Hippocampal formation (tissue), 2 donors: ENCODE measurements at places on chromosomes 5 and 9.

GRCh38 chr5:40033411-40033810 lies 608.6 kb upstream of the DAB2 start:
- DNase-seq: no peak

DNA sequence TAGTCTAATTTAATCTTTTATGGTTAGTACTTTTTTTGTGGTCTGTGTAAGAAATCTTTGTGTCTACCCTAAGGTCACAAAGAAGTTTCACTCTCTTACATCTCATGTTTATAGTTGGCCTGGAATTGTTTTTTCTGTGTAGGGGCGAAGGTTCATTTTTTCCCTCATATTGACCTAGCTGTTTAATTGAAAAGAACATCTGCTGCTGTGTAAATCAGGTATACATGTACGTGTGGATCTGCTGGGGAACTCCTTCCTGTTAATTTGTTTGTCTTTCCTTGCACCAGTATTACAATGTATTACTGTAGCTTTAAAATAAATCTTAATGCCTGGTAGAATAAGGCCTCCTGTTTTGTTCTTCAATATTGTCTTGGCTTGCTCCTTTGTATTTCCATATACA lies 37.8 kb downstream of the EXOSC2 start:
- no peak for DNase-seq

DNA sequence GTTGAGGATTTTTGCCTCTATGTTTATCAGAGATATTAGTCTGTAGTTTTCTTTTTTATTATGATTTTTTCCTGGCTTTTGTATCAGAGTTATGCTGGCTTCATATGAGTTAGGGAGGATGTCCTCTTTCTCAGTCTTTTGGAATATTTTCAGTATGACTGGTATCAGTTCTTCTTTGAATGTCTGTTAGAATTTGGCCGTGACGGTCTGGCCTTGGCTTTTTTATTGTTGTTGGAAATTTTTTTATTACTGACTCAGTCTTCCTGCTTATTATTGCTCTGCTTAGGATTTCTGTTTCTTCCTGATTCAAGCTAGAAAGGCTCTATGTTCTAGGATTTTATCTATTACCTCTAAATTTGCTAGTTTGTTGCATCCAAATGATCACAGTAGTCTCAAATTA lies 421.9 kb downstream of the CDH10 start:
- no peak for DNase-seq

DNA sequence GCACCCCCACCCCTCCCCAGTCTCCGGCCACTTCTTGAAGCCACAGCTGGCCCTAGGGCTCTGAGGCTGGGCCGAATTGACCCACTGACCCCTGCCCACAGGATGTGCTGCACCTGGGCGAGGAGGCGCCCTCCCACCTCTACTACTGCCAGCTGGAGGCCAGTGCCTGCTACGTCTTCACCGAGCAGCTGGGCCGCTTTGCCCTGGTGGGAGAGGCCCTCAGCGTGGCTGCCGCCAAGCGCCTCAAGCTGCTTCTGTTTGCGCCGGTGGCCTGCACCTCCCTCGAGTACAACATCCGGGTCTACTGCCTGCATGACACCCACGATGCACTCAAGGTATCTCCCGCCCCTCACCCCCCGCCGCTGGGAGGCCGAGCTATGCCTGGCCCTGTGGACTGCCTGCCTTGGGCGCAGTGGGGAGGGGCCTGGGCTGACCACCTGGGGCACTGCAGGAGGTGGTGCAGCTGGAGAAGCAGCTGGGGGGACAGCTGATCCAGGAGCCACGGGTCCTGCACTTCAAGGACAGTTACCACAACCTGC lies 21.3 kb downstream of the HK3 start:
- no peak for DNase-seq

DNA sequence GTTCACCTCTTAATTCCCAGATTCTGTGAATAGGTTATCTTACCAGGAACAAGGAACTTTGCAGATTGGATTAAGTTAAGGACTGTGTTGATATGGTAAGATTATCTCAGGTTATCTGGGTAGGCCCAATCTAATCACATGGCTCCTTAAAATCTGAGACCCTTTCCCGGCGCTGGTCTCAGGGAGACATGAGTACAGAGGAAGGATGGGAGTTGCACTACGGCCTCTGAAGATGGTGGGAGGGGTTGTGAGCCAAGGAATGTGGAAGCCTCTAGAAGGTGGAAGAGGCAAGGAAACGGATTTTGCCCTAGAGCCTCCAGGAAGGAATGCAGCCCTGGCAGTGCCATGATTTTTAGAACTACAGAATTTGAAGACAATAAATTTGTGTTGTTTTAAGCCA lies 95.1 kb downstream of the AK8 start:
- no peak for DNase-seq

GRCh38 chr9:33101104-33101951 lies 24.9 kb upstream of the SMU1 start:
- DNase-seq: no peak

DNA sequence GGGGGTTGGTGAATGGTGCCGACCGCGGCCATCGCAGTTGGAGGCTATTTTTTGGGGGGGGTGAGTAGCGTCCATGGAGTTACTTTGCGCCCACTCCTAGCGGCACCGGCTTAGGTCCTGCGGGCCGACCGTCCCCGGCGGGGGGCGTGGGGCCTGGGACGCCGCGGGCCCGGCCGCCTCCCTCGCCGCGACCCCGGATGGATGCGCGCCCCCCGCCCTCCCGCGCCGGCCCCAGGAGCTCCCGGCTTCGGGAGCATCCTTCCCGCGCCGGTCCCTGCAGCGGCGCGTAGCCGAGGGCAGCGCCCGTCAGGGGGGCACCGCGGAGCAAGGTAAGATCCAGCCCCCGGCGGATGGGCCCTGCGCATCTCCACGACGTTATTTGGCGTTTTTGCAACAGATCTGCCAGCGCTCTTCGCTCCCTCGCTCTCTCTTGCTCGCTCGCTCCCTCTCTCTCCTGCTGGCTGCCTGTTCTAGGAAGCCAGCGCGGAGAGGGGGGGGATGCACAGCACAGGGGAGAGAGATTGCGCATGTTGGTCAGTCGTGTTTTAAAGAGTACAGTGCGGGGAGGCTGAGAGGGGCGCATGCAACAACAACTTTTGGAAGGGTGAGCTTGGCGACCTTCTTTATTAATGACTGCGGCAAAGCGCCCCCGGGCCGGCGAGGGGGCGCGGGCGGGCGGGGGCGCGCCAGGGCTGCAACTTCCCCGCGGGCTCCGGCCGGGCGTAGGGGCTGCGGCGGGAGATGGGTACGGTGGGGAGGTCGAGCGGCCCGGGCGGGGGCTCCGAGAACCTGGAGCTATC lies 413 bp downstream of the JADE2 start:
- DNase-seq: peak; percentile 69

GRCh38 chr5:11468334-11469039 lies 435.8 kb downstream of the CTNND2 start:
- DNase-seq: no peak

- no peak for DNase-seq
Measured at GRCh38 chr5:56983593-56984361, 31.9 kb upstream of the MIER3 start.
